ENCODE measurements at places on chromosomes 2 and 18.

GRCh38 chr2:11140492-11140891 lies 14.8 kb upstream of the SLC66A3 start:
- DNase-seq = no peak

DNA sequence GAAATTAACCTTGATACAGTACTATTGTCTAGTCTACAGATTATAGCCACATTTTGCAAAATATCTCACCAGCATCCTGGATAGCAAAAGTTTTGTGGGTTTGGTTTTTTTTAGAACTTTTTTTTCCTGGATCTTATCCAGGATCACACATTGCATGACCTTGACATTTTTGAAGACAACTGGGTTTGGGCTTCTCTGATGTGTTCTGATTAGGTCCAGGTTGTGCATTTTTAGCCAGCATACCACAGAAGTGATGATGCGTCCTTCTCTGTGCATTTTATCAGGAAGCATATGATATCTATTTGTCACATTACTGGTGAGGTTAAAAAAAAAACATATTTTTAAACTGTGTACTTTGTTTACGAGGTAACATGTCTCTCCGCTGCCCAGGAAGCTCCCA lies 221.0 kb upstream of the OSR1 start:
- DNase-seq = no peak

- no peak for DNase-seq
These were observed 43.3 kb downstream of the DDX1 start for GRCh38 chr2:15634846-15635490.

DNA sequence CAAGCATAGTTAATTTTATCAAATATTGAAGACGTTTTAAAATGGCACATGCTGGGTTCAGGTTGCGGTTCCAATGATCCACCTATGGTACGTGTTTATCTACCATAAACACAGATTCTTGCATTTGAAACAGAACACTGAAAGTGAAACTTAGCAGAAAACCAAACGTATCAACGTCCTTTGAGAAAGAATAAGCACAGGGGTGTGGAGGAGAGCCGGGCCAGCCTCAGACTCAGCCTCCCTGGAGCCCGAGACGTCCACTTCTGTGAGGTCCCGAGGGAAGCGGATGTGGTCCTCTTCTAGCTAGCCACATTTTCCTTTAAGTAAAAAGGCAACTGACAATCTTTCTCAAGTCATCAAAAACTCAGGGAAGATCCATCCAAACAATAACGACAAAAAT lies 195.9 kb downstream of the RTP5 start:
- no peak for DNase-seq

- no peak for DNase-seq
These were observed 18.2 kb downstream of the INPP1 start for GRCh38 chr2:190361572-190361971.

DNA sequence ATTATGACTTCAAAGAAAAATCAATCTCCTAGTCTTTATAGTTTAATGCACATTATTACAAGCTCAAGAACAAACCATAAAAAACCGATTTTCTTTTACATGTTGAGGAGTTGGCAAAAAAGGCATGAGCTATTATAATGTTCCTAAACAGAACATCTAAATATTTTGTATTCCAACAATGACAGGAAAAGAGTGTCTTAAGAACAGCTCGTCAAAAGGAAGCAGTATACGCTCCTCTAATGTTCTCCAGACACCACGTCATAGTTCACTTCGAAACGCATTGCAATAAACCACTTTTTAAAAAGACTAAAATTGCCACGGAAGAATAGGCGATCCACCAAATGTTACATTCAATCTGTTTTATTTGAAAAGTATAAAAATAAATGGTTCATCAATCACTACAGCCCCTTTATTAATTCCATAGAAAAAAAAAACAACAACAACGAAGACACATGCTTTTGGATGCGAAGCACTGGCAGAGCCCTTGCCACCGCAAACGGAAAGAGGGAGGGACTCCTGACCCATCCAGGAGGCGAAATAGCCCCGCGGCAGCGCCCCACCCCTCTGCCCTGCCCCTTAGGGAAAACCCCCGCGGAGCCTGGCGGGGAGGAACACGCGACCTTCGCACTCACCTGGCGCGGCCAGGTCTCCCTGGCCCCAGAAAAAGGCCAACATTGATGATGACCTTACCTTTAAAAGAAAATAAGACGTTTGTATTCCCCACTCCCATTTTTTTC lies 45.8 kb downstream of the MBP start:
- no peak for DNase-seq

GRCh38 chr2:25700221-25700660 lies 26.9 kb upstream of the DTNB start:
- no peak for DNase-seq

GRCh38 chr2:206423147-206423546 lies 20.2 kb upstream of the ADAM23 start:
- no peak for DNase-seq

DNA sequence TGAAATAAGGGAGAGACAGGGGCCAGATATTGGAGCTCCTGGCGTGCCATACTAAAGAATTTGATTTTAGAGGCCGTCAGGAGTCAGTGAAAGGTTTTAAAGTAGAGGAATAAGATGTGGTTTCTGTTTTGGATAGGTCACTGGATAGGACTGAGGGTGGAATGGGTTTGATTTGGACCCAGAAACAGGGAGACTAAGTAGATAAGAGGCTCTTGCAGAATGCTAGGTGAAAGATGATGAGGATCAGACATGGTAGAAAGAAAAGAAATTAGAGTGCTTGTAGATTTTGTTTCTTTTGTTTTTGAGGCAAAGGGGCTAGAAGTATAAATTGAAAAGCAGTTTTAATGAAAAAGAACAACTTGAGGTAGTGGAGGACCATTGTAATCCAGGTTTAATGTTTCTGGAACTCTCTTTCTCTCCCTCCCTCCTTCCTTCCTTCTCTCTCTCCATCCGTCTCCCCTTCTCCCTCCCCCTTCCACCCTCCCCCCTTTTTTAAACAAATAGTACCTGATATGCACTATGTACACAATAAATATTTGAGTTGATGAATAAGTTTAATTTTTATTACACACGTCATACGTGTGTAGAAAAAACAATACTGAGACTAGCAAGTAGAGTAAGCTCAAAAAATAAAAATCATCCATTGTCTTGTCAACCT lies 1.9 kb downstream of the NDUFV2 start:
- DNase-seq = no peak

DNA sequence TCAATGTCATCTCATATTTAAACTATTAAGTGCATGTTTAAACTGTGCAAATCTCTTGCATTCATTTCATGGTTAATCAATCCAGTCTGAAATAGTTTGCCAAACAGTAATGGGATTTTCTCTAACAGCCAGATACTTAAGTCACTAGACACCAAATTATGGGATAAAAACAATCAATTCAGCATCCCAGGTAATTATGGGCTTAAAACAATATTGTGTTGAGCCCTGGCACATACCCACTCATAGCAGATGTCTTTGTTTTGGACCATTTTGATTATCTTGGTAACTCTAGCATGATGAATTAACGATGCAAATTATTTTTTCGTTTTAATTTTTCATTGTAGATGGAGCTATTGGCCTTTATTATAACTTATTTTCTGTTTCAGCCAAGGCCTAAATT lies 118.5 kb upstream of the CD302 start:
- DNase-seq = no peak

- no peak for DNase-seq
These were observed 562 bp downstream of the CENPA start for GRCh38 chr2:26786207-26787028.
